ENCODE measurements at places on chromosomes 3 and 15. TPM values are rescaled to one million over a fixed set of nuclear protein-coding genes. Genes with fewer than 3 reads are reported as not detected.

DNA sequence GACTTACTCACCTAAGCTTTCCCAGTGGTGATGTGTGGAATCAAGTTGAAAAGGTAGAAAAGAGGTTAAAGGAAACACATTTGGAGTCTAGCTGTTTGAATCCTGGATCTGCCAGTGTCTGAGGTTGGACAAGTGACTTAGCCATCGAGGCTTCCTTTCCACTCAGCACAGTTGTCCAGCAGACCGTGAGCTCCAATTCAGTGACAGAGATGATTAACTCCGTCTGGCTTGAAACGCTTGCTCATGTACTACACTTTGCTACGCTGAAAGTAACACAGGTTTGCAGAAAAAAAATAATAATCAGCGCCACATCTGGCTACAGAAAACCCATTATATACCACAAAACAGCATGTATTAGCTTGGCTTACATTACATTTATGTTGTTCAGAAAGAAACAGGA, 364.9 kb upstream of the MCTP2 start:
- no peak for DNase-seq

DNA sequence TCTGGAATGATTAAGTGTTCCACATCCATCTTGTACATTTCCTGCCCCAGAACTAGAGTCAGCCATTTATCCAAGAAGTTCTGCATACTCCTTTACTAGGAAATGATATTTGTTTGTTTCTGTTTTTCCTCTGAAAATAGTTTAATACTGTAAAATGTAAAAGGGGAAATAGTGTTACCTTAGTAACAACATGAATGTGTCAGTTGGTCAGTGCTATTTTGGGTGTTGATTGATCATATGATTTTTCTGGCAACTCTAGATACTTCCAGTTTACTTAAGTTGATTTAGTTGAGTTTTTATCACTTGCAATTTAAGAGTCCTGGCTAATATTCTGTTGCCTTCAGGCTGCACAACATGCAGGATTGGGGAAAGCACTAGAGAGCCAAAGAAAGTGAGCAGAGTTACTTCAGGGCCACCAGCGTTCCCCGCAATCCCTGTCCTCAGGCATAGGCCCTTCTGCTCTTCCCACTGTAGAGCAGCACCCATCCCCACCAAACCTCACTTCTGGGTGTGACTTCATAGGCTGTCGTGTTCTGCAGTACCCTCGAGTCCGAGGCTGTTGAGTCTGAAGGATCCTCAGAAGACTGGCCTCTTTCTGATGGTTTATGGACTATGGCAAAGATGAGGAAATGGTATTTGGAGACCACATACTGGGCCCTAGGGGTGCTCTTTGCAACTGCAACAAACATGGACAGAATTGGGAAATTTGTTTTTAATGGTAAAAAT, 69.0 kb downstream of the CHD2 start:
- DNase-seq: no peak

ACOX2 gene
- polyA plus RNA-seq: not detected

GOLGA6A gene
- polyA plus RNA-seq: not detected
